CD4-positive, alpha-beta T cell treated with Interleukin-17A for 1 hour (primary cell): ENCODE measurements at places on chromosomes 1 and 21.
A peak's percentile ranks its signal among the peaks of the same experiment; 100 is the strongest.

GRCh38 chr1:2644591-2645101 lies 11.8 kb upstream of the MMEL1 start:
- DNase-seq = no peak

DNA sequence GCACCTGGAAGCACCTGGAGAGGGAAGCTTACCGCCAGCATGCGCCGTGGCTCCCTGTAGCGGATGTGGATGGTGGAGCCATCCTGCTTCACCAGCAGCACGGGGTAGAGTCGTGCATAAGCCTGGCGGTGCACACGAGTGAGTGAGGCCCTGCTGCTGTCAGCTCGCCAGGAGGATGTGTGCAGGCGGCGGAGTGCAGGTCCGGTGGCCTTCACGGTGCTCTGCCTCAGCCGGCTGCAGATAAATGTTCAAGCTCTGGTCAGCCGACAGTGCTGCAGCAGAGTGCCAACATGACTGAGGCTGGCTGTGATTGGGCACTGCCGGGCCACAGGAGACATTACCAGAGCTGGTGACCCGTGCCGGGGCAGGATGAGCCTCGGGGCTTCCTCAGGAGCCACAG lies 1.5 kb downstream of the MRPL55 start:
- no peak for DNase-seq

- peak; percentile 87 for DNase-seq
Observed at GRCh38 chr1:235297579-235297978, 30.4 kb downstream of the ARID4B start.

- no peak for DNase-seq
Observed at GRCh38 chr1:115077286-115077983, 11.9 kb downstream of the TSPAN2 start.

GRCh38 chr1:2447276-2448097 lies 28.6 kb upstream of the PLCH2 start:
- DNase-seq = no peak

- DNase-seq = no peak
Observed at GRCh38 chr1:12709091-12709491, 6.8 kb upstream of the AADACL3 start.

GRCh38 chr1:29527314-29528004 lies 291.1 kb downstream of the PTPRU start:
- DNase-seq = no peak

DNA sequence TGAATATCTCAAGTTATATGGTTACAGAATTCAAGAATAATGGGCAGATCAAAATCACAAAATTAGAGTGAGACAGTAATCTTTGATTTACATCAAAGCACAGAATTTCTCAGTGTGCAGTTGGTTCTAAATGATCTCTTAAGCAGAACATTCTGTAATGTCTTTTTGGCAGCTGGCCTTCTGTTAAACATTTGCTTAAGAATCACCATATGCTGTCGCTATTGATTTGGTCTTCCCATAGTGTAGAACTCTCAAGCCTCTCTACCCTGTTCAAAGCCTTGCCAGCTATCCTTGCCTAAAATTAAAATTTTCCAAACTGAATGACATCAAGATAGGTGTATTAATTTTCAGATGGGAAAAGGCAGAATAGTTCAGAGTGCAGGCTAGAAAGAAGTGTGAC lies 38.9 kb upstream of the ERO1B start:
- no peak for DNase-seq

DNA sequence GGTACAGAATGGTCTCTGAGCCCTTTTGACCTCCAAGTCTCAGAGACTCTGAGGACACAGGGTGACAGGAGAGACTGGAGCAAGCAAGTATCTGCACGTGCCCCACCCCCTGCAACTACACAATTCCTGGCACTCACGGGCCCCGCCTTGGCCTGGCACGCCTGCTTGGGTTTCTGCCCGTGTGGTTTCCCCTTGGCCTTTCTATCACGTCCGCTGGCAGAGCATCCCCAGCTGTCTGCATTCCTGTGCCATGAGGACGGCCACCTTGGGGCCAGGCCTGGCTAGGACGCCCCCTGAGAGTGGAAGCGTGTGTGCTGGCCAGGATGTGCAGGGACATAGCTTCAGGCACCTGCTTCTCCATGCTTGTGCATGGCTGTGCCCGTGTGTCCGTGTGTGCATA lies 14.3 kb upstream of the EDN2 start:
- no peak for DNase-seq

DNA sequence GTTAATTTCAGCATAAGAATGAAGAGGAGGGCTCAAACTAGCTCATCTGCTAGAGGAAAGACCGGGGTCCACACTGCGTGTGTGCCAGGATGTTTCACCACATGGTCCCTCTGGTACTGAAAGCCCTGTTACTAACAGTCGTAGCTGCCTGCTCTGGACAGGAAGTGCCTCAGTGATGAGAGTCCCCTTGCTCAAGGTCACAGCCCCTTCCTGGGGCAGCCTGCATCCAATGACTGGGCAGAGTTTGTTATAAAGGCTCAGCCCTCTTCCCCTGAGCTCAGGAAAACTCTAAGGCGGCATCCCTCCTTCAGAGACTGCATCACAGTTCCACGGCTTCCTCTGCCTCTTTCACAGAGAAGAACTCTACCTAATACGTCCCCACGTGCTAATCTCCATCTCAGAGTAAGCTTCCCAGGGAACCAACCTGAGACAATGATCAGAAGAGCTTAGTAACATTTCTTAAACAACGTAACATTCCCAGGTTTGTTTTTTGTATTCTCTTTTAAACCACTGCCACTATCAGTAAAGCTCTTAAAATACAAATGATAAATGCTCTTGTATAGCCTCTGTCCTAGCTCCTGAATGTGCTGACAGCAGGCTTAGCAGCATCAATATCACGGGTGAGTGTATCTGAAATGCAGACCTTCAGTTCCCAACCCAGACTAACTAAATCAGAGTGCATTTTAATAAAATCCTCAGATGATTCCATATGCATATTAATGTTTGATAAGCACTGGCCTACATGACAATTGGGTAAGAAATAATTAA lies 38.0 kb upstream of the ATP1A1 start:
- no peak for DNase-seq

DNA sequence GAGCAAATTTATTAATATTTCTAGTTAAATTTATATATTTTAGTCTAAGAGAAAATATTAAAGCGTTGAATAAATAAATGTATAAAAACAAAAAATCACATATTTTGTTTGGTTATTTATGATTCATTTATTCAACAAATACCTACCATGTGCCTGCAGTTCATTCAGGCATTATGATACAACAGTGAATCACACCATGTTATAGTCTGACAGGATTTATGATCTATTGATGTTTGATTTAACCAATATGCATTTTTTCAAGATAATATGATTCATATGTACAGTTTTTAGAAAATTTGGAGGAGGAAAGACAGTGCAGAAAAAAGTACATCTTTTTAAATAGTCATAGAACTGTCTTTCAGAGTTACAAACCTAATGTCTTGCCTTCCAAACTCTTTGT lies 7.4 kb upstream of the TRIM58 start:
- no peak for DNase-seq

- DNase-seq = no peak
Observed at GRCh38 chr1:232728507-232729263, 76.5 kb upstream of the MAP10 start.

DNA sequence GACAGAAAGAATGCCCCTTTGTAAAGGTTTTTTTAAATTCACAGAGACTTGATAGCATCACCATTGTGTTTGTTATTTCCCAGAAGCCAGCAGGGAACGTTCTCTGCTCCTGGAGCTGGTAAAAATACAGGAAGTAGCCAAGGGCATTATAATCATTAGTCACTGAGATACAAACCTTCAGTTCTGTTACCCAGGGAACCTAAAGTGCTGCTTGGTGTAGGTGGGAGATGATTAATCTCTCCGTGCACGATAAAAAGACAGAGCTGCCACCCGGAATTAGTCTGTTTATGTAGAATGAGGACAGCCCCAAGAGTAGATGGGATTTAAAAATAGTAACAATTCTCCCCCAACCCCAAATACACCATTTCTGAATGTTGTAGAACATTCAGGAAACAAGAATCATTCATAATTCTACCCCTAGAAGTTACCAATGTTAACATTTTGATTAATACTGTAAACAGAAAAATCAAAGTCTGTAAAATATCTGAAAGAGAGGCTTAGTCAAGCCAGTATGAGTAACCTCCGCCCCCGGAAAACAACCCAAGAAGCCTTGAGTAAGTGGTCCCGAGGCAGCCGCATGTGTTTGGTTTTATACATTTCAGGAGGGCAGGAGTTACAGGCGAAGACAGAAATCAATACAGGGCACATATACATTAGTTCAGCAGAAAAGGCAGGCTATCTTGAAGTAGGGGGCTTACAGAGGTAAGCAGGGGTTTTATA lies 45.3 kb upstream of the CTBS start:
- DNase-seq = no peak

- no peak for DNase-seq
Observed at GRCh38 chr1:22803833-22804232, 93.2 kb downstream of the EPHB2 start.

DNA sequence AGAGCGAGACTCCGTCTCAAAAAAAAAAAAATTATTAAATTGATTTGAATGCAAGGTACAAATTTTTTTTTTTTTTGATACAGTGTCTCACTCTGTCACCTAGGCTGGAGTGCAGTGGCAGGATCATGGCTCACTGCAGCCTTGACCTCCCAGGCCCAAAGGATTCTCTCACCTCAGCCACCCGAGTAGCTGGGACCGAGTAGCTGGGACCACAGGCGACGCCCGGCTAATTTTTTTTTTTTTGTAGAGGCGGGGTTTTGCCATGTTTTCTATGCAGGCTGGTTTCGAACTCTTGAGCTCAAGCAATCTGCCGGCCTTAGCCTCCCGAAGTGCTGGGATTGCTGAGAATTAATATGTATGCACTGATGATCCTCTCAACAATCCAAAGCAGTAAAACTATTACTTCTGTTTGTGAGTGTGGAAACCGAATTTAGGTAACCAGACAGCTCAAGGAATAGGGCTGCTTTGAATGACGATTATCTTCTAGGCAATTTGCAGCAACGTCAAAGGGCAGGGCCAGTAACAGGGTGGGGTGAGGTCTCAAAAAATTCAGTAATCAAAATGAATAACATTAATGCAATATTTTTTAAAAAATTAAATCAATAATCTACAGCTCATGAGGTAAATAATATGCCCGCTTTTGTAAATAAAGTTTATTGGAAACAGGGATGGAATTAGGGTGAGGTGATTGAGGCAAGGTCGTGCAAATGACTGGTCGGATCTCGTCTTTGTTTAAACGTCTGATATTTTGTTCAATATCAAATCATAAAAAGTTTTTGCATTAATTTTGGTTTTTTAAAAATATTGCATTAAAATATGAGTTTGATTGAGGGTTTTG lies 1.2 kb downstream of the CLSPN start:
- DNase-seq = no peak

DNA sequence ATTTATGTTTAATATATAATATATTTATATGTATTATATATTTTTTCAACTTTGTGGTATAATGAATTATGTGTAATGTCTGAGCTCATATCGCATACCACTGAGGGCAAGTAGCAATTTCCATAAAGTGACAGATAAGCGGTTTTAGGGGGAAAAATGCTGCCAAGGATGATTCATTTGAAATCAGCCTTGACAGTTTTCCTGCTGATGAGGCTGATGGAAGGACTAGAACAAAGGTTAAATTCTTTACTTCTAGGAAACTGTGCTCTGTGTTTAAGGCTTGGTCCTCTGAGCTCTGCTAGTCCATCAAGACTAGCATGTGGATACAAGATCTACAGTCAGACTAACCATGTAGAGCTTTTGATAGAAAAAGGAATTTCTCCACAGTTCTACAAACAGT lies 19.3 kb upstream of the DDAH1 start:
- DNase-seq = no peak

GRCh38 chr1:151024540-151025146 lies 11.7 kb upstream of the BNIPL start:
- peak; percentile 91 for DNase-seq

- no peak for DNase-seq
Observed at GRCh38 chr1:211198880-211199279, 60.3 kb upstream of the RCOR3 start.

DNA sequence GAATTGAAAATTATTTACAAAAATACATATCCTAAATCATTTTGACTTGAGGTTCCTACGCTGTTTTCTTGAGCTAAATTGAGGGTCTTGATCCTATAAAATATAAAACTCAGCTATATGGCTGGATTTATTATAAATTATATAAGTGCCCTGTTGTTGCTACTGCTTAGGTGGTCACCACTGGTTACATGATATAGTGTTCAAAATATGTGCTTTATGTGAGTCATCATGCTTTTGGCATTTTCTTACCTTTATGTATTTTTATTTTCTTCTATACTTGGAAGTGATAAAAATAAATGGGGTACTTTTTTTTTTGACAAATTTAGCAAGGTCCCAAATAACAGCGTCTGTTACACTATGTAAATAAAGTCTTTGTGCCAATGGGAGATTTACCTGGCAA lies 31.1 kb upstream of the PTPRC start:
- DNase-seq = no peak

DNA sequence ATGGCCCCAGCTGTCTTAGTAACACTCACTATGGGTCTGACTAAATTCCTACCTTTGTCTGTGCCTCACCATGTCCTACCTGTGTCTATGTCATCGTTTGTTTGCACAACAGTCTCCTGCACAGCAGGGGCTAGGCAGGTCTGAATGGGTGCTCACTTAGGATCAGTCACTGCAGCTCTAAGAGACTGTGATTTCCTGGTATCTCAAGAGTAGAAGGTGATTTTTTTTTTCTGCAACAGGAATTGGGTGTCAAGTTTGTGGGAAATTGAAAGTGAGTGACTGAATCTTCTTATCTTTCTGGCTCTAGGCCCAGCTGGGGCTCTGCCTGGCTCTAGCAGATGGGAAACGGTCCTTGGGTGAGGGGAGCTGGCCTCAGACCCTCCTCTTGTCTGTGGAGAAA lies 46.4 kb upstream of the TRABD2B start:
- DNase-seq = no peak

GRCh38 chr1:196128835-196129234 lies 479.4 kb downstream of the KCNT2 start:
- no peak for DNase-seq

DNA sequence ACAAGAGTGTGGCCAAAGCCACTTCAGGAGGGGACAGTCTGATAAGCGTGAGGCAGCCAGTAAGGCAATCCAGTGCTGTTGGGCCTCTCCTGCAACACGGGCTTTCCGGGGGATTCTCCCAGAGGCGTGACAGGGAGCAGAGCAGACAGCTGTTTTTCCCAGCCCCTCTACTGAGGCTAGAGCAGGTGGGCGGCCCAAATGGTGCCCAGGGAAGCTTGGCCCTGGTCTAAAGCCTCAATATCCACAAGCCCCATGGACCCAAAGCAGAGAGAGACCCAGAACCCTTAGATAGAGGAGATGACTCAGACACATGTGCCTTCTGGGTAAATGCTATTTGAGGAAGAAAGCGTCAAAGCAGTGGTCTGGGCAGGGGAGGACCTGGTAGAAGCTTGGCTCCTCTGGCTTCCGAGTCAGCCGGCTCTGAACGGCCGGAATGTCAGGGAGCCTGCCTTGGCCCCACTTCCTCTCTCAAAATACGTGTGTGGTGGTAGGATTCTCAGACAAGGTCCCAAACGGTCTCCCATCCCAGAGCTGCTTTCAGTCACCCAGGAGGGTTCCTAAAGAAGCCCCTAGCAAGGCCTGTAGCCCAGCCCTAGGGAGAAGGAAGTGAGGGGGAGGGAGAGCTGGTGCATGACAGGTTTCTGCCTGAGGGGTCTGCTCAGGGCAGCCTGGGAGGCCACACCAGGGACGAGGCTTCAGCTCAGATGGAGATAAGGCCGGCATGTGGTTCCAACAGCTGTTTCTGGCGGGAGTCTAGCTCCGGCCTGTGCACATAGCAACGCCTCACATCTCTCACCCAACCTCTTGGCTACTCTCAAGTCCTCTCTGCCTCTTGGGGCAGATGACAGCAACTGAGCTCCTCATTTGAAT lies 28.8 kb downstream of the PIK3C2B start:
- DNase-seq = no peak

- no peak for DNase-seq
Observed at GRCh38 chr21:45290948-45291612, 3.4 kb upstream of the POFUT2 start.

GRCh38 chr1:19885821-19886220 lies 3.6 kb downstream of the OTUD3 start:
- no peak for DNase-seq
